ENCODE measurements at places on chromosomes 3 and 15. TPM values are rescaled to one million over a fixed set of nuclear protein-coding genes. Genes with fewer than 3 reads are reported as not detected.

The SERPINI2 gene
- total RNA-seq = not detected

The LSAMP gene
- 4.8 TPM for total RNA-seq

The ITIH4 gene
- total RNA-seq = 2.9 TPM

The STRA6 gene
- total RNA-seq = 32.5 TPM

The SNX22 gene
- total RNA-seq = 2.1 TPM

The TGM4 gene
- total RNA-seq = not detected

The KLF15 gene
- 9.5 TPM for total RNA-seq

The TEX55 gene
- total RNA-seq = not detected

The LYZL4 gene
- total RNA-seq = 4.3 TPM

The NUP210 gene
- 24.2 TPM for total RNA-seq

The NRROS gene
- 1.6 TPM for total RNA-seq

The UQCRC1 gene
- total RNA-seq = 620 TPM

The CMTM7 gene
- total RNA-seq = 24.2 TPM

The SLC12A1 gene
- 0.04 TPM for total RNA-seq

The CAPN7 gene
- total RNA-seq = 33.1 TPM

The FBXO40 gene
- 7.3 TPM for total RNA-seq

The SUSD5 gene
- total RNA-seq = 7.1 TPM

Data from cardiac muscle cell (in vitro differentiated cells and primary cell).